ENCODE measurements at places on chromosomes 6 and 20.

- DNase-seq: no peak
These were observed 85.1 kb downstream of the PHF20 start for GRCh38 chr20:35856866-35857265.

DNA sequence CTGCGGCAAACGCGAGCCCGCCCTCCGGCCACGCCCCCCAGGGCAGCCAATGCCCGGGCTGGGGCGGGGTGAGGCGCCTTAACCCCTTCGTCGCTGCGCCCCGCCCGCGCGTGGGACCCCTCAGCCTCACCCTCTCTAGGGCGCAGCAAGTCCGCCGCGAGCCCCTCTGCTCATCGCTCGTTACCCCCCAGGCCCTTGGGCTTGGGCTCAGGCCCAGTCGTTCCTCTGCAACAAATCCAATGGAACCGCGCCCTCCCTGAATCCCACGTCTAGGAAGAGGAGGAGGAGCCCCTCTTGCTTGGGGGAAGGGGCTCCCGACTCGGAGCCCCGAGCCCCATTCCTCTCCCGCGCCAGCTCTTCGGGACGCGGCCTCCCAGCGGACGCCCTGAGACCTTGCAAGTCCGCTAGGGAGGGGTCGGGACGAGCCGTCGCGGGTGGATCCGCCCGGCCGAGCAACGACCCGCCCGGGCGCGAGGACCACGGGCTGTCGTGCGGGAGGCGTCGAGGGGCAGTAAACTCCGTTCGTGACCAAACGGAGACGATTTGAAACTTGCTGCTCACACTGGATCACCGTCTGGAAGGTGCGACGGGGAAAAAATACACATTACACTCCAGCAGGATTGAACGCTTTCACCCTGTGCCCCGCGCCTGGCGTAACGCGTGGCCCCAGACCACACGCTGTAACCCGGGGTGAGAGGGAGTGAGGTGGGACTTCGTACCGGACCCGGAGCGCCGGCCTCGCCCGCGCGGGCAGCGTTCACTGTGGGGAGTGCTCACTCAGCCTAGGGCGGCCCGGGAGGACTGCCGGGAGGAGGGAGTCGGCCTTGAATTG lies 477 bp upstream of the LZTS3 start:
- DNase-seq: peak; percentile 81

- DNase-seq: no peak
These were observed 16.6 kb downstream of the TGM2 start for GRCh38 chr20:38148328-38149102.

DNA sequence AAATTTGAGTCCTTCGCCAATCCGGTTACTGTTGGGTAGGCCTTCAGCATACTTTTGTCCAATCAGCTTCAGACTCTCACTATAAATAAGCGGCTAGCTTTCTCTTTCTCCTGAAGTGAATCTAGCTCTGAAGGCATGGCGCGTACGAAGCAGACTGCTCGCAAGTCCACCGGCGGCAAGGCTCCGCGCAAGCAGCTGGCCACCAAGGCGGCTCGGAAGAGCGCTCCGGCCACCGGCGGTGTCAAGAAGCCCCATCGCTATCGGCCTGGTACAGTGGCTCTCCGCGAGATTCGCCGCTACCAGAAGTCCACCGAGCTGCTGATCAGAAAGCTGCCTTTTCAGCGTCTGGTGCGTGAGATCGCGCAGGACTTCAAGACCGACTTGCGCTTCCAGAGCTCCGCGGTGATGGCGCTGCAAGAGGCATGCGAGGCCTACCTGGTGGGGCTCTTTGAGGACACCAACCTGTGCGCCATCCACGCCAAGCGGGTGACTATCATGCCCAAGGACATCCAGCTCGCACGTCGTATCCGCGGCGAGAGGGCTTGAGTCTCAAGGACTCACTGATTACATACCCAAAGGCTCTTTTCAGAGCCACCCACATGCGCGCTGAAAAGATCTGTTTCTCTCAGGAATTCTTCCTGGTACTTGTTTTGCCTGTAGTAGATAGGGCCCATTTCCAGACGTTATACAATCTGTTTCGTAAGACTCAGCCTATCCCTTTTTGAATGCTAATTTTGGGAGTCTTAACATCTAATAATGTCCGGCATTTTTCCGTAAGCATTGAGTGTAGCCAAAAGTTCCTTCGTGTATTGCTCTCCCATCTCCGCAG lies 102.0 kb downstream of the OR2B2 start:
- peak; percentile 46 for DNase-seq

DNA sequence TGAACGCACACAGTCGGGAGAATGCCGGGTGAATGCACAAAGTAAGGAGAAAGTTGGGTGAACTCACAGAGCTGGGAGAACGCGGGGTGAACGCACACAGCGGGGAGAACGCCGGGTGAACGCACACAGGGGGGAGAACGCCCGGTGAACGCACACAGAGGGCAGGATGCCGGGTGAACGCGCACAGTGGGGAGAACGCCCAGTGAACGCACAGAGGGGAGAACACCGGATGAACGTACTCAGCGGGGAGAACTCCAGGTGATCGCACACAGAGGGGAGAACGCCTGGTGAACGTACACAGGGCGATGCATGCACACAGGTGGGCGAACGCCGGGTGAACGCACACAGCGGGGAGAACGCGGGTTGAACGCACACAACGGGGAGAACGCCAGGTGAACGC lies 57.4 kb downstream of the RNASET2 start:
- DNase-seq: no peak

DNA sequence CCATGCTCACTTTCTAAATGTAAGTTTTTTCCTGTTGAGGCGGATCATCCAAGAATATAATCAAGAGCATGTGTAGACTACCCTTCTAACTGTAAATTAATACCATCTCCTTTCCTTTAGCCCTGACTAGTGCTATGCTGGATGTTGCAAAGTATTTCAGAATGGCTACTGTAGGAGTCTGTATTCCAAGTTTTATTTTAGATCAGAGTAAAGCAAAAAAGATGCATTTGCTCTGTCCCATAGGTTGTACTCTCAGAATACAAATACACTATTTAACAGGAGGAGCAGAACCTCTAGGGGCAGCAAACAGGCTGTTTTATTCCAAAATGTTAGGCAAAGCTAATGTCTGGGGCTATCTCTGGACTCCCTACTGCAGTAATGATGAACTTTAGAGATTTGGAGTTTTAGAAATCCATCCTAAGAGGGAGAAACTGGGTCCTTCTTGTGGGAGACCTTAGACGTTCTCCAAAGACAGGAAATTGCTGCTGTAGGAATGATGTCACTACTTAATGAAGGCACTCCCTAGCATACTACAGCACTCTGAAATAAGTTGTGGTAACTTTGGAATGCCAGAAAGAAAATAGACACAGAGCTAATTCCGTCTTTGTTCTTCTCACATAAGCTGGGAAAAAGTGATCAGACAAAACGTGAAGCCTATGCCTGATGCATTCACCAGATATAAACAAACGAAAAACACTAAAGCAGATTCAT lies 392.4 kb upstream of the HS3ST5 start:
- no peak for DNase-seq

DNA sequence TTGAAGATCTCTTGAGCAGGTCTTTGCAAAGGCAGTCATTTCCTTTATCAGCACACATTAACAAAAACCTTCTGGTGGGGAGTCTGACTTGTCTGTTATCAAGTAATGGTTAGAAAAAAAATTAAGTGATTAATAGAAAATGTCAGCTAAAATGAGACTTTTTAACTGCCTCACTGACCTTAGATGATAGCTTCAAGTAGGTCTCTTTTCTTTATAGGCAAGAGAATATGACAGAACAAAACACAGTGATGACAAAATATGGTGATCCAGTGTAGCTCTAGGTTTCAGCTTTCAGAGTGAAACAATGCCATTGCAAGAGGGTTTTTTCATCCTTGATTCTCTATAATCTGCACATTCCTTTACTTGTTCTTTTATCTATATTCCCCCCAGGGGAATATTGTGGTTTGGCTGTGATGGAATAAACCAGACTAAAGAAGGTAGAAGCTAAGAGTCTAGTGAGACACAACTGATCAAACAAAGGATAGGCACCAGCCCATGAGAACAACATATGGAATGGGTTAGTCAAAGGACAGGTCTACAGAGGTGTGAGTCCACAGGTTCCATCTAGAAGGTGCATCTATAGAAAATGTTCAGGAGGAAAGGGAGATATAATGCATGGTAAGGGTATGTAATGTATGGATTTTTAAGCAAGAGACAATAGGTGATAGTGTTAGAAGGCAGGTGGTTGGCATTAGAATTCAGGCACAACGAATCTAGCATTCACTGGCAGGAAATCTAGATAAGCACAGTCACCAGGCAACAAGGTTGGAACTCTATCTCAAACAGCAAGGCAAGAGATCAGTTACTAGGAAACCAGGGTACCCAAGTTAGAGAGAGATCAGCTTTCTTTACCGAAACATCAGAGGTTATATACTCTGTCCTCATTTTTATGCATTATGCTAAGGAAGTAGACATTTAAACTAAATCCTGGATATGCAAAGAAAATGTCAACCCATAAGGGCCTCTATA lies 228.9 kb upstream of the SMLR1 start:
- no peak for DNase-seq

DNA sequence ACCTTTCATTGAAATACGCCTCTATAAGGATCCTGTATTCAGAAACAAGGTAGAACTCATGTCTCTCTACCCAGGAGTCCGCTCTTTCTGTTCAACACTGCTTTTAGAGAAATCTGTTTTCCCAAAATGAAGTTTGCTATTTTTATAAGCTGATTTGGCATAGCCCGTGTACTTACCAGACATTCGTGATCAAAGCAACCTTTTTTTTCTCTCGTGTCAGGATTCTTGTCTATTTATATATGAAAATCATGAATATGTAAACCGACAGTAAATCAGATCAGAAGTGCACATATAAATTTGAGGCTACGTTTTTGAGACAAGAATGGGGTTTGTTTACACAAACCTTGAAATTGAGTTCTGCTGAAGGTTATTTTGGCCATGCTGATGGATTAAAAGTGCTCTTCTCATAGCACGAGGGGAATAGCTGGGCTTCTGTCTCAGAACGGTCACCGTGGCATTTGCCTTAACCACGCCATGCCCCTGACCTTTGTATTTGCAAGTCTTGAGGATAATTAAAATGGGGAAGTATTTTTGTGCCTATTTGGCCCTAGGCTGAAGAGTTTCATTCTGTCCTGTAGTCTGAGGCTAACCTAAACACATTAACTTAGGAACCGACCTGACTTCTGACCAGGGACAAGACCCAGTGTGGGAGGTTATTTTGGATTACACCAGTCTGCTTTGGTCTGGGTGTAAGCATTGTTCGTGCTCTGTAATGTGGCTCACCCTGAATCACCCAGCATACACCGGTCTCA lies 118.6 kb downstream of the MAP3K4 start:
- DNase-seq: no peak
